NCI-H146 (cell line): ENCODE measurements at places on chromosomes 5 and 9.

GRCh38 chr9:112858625-112859147, 32.0 kb downstream of the SLC46A2 start:
- no peak for DNase-seq

DNA sequence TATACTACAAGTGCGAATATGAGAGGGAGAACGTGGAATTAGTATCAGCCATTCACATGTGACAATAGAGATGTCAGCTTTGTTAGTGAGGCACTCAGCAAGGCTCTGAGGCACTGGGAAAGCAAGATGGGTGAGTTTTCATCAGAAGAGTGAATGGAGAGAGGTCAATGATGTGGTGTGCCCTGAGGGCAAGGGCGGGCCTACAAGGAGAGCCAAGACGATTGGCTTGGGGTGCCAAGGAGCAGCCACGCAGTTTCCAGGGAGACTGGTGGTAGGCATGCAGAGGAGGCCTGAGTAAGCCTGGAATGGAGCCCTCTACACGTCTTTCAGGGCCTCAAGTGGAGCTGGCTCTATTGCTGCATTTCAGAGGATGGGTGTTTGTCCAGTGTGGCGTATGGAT, 24.7 kb downstream of the BTF3 start:
- no peak for DNase-seq

- no peak for DNase-seq
Observed at GRCh38 chr5:54301220-54301619, 9.2 kb downstream of the ARL15 start.

- DNase-seq: no peak
Observed at GRCh38 chr9:14793389-14793788, 70.9 kb upstream of the CER1 start.

DNA sequence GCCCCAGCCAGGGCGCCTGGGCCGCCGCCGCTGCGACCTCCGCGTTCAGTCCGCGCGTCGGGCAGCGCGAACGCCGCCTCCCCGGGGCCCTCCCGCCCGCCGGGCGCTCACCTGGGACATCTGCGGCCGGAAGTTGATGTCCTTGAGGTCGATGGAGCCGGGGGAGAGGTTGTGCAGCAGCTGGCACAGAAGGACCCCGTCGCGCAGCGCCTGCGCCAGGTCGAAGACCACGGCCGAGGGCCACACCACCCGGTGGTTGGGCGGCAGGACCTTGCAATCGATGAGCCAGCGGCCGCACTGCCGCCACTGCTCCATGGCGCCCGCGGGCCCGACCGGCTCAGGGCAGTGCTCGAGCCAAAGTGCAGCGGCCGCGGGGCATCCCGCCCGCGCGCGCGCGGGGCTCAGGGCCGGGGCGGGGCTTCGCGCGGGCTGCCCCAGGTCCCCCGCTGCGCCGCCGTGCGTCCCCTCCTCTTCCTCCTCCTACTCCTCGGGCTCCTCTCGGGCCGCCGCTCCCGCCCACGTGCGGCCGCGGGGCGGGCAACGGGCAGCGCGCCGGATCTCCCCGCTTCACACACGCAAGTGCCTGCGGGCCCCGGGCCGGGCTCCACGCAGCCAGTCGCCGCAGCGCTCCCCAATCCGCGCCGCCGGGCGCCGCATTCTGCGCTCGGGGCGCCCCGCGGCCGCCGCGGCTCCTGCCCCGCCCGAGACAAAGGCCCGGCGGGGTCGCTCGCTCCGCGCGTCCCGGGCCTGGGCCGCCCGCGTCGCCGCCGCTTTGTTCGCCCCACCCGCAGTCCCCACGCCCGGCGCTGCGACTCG, at the start of gene VAV2:
VAV2 (minus strand) TSS at position 361 of the 816 bp plus-strand sequence; CDS start at position 315, 46 bp downstream.
- DNase-seq: peak; percentile 79

DNA sequence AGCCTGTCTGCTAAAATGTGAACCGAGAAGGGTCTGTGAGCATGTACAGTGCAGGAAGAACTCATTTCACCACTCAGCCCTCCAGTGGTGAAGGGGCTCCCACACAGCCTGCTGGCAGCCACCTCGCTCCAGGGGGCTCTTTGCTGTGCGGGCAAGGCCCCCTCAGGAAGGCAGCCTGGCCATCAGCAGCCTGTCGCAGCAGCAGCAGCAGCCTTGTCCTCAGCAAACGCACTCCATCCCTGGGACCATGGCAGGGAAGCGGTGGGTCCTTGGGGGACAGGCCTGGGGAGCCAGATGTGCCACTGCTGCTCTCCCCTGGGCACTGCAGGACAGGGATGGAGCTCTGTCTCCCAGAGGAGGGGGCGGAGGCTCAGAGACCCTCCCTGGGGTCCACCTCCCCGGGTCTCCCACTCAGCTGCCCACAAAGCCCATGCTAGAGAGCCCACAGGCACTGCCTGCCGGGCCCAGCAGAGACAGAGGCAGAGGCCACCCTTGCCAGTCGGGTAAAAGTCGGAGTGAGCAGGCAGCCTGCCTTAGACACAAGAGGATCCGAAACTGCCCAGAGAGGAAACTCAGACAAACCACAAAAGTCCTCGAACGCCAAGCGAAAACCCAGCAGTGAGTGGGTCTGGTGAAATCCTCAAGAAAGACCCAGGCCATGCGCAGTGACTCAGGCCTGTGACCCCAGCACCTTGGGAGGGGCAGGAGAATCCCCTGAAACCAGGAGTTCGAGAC, 8.0 kb downstream of the BRD3 start:
- DNase-seq: no peak

GRCh38 chr5:33934176-33934575, 2.0 kb upstream of the RXFP3 start:
- no peak for DNase-seq

GRCh38 chr9:36078051-36078450, 41.3 kb downstream of the RECK start:
- no peak for DNase-seq

GRCh38 chr9:107090218-107090617, 192.9 kb upstream of the RAD23B start:
- DNase-seq: peak; percentile 21

GRCh38 chr5:98827161-98827560, 53.7 kb downstream of the RGMB start:
- DNase-seq: peak; percentile 33

- no peak for DNase-seq
Observed at GRCh38 chr5:119656023-119656422, 26.7 kb downstream of the FAM170A start.

DNA sequence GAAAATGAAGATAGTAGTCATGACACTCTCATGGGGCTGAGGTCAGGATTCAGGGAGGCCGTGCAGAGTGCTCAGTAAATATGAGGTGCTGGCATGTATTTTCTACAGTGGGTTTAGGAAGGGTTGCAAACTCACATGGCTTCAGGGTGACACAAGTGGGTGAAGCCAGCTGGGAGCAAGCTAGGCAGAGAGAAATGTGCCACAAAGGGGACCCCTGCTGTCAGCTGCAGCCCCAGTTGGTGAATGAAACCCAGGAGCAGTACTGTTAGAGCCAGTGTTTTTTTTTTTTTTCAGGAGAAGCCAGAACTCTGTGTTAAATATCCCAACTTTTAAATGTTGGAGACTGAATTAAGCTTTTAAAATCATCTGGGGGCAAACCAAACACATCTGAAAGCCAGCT, 75.3 kb downstream of the INSYN2B start:
- no peak for DNase-seq

DNA sequence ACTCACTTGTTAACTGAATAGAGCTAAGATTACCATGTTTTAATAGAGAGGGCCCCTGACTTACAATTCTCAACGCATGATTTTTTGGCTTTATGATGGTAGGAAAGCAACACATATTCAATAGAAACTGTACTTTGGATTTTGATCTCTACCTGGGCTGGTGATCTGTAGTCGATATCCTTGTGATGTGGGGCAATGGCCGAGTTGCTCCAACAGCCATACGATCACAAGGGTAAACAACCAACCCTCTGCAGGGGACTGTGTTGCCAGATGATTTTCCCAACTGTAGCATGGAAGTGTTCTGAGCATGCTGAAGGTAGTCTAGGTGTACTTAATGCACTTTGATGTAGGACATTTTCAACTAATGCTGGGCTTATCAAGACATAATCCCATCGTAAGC, 36.5 kb downstream of the NSUN2 start:
- DNase-seq: no peak

DNA sequence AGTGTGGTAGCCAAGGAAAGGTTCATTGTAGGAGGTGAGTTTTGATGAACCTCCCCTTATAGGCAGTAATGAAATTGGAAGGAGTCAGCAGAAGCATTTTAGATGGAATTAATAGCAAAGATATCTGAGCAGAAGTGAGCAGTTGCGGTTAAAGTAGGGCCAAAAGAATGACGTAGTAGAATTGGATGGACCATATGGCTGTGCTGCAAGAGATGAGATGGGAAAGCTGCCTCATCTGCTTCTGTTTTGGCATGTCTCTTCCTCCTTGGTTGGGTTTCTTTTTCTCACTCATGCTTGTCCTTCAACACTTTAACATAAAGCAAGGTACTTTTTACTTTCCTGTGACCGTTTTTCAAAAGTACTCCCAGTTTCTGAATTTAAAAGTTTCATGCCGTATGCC, 55.8 kb downstream of the AQP7 start:
- no peak for DNase-seq

DNA sequence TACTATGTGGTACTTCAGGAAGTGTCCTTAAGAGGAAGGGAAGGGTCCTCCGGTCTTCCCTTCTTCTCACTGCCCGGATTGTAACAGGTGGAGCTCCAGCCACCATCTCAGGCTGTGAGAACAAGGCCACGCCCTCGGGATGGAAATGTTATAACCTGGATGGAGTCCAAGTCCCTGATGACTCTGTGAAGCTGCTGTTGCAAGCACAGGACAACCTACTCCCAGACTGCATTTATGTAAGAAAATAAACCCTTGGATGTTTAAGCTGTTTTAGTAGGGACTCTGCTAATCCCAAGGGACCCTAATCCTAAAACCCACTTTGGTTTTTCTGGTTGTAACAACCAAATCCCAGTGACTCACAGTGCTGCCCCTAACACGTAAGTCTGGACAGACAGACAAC, 221.6 kb downstream of the ACTL7B start:
- peak; percentile 41 for DNase-seq

- DNase-seq: peak; percentile 7
Observed at GRCh38 chr5:98836175-98836574, 62.7 kb downstream of the RGMB start.
